ENCODE measurements at places on chromosomes 5 and 9.

- DNase-seq = no peak
Measured at GRCh38 chr9:134489621-134490408, 151.8 kb upstream of the COL5A1 start.

DNA sequence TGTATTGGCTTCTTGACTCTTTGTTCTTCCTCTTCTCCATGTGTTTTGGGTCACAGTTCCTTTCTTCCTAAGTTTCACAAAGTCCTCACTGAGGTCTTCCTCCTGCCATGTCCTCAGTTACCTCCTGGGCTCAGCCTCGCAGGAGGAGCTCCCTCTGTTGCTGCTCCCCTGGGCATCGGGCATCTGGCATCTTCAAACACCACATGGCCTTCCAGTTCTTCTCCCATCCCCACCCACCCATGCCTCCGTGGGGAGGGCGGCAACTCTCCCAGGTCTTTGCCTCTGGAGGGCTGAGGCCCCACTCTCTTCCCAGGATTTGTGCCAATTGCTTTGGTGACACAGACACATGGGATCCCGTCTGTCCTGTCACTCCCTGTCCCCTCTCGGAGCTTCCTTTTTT, 22.8 kb downstream of the MRPL36 start:
- DNase-seq = no peak

GRCh38 chr9:134100040-134100439, 32.2 kb upstream of the BRD3 start:
- no peak for DNase-seq

GRCh38 chr5:147510885-147511284, 1.0 kb upstream of the DPYSL3 start:
- no peak for DNase-seq

GRCh38 chr5:161190778-161191177, 338.8 kb upstream of the ATP10B start:
- DNase-seq = no peak

GRCh38 chr5:173710528-173710927, 94.1 kb upstream of the BOD1 start:
- DNase-seq = no peak

DNA sequence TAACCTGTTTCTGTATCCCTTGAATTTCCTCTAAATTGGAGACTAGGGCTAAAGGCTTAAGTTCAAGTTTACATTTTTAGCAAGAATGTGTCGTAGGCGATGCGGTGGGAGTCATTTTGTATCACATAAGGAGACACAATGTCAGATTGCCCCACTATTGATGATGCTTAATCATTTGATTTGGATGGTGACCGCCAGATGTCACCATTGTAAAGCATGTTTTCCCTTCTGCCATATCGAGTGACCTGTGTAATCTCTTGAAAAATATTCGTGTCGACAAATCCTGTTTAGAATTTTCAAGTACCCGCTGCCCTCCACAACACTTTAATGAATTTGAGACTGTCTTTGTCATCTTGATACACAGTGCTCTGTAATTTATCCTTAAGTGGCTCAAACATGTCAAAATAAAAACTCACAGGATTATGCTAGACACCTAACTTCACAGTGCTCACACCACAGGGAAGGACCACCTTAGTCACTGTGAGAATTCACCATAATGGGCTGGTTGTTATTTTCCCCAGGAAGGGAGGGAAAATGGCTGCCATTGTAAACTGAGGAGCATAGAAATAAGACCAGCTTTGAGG, 34.5 kb upstream of the SLC46A2 start:
- DNase-seq = no peak

- DNase-seq = no peak
Measured at GRCh38 chr5:40221796-40222195, 457.9 kb upstream of the PTGER4 start.

GRCh38 chr9:134494905-134495304, 146.7 kb upstream of the COL5A1 start:
- DNase-seq = no peak

DNA sequence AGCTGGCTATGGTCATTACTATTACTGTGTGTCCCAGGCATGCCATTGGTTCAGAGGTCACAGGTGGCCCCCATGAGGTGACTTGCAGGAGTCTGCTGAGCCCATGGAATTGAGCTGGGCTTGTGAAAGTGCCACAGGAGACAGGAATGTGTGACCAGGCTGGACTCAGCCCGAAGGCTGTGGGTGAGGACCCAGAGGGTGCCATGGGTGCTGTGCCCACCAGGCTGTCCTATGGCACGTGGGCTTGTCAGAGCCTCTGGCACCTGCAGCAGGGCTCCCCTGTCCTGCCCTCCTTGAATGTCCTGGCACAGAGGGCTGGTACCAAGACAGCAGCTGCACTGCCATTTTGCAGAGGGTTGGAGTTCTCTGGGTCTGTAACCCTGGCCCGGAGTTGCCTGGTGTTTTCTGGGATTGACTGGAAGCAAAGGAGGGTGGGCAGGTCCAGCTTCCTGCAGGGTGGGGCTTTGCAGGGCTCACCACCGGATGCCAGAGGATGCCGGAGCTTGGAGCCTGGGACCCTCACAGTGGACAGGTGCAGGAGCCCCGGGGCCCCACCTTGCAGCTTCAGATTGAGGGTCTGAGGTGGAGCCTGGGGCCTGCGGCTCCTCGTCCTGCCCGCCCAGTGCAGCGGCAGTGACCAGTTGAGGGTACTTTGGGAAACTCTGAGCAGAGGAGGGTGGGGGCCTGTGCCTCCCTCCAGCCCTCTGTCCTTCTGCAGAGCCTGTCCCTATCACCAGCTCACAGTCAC, 14.2 kb downstream of the COL5A1 start:
- DNase-seq = no peak

DNA sequence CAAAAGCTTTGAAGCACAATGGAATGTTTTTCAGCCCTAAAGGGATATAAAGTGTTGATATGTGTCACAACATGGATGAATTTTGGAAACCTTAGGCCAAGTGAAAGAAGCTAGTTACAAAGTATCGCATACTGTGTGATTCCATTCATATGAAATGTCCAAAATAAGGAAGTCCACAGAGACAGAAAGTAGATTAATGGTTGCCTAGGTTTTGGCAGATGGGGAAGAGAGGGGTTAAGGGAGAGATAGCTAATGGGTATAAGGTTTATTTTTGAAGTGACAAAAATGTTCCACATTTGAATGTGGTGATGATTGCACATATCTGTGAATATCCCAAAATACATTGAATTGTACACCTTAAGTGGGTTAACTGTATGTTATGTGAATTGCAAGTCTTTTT, 57.5 kb upstream of the MCCC2 start:
- no peak for DNase-seq

GRCh38 chr5:99460701-99461100, 531.9 kb upstream of the CHD1 start:
- DNase-seq = no peak

DNA sequence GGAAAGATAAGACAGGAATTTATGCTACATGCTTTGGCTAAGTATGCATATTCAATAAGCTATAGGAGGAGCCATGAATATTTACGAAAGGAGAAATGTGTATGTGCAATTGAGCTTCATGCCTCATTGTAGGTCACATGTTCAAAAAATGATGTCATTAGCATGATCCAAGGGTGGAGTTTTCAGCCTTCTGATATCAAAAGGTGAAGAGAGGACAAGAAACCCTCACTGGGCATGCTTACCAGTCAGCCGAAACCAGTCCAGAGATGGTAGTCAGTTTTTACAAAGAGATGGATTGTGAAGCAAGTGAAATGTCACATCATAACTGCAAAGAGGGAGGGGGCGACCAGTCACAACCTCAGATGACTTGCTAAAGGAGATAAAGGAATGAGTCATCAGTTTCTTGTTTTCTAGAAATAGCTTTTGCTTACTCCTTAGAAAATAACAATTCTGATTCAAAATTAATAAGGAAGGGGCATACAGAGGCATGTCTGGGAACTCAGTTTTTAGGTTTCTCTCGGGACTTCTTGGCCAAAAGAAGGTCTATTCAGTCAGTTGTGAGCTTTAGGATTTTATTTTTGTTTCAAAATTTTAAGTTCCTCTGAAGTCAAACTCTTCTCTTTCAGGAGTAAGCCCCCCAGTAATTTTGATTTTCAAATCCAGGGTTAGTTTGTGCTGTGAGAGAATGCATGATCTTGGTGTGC, 1067.8 kb upstream of the EDIL3 start:
- no peak for DNase-seq

DNA sequence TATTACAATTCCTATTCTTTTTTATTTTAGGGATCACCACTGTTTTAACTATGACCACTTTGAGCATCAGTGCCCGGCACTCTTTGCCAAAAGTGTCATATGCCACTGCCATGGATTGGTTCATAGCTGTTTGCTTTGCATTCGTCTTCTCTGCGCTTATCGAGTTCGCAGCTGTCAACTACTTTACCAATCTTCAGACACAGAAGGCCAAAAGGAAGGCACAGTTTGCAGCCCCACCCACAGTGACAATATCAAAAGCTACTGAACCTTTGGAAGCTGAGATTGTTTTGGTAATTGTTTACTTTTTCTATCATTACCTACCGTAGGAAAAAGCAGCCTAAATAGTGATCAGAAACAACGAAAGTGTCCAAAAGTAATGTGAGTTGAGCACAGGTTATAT, 6.4 kb downstream of the GABRA6 start:
- no peak for DNase-seq

GRCh38 chr9:22052376-22052945, 43.4 kb upstream of the CDKN2B start:
- DNase-seq = peak; percentile 4

GRCh38 chr9:120001536-120001935, 578.4 kb downstream of the CDK5RAP2 start:
- no peak for DNase-seq

DNA sequence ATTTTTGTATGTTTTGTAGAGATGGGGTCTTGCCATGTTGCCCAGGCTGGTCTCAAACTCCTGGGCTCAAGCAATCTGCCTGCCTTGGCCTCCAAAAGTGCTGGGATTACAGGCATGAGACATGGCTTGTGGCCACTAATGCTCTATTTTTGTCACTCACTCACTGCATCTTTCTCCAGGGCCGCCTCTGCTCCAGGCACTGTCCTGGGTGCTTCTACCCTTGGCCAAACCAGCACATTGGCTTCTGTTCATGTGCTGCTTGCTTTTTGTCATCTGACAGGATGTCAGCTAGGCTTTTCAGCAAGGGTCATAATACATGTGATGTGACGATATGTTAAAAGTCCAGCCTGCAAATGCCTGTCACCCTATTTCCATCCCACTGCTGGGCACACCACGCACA, 3.2 kb downstream of the ODF2 start:
- DNase-seq = no peak

DNA sequence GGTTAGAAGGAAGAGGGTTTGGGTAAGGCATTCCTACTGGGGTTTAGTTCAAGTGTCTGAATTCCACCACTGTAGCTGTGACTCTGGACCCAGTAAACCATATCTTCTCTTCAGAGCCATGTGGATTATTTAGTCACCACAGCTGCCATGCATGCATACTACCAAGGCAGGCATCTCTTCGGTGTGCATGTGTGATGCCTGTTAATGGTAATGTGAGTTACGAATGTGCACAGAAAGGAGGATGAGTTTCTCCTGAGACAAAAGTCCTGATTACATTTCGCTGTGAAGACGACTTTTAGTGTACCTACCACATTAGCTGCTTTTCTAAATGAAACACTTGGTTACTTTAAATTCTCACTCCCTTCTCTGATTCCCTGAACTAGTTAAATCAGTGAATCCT, 9.3 kb downstream of the PBX3 start:
- no peak for DNase-seq

DNA sequence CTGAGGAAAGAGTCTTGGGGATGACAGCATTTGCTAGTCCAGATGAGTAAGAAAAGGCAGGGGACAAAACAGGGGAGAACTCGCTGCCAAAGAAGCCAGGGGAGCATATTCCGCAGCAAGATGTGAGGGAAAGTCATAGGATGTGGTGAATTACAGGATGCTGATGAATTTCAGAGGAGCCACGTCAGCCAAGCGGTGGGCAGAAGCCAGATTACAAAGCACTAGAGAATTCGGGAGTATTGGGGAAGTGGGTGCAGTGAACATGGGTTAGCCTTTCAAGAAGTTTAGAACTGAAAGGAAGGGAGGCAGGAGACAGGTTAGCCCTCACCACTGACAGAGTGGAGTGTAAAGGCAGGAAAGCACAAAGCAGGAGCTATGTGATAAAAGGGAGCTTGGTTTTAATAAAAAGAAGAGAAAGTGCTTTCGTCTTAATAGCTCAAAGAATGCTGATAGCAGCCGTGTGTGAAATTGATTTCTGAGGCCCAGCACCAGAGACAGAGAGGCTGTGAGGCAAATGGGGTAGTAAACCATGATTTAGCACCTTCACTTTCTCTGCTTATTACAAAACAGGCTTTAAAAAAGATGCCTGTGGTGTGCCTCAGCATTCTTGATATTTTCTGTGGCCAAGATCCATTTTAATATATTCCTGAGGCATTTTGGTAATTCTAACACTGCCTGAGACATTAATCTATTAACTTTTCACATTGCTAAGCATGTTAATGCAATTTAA, 16.9 kb downstream of the ADAMTSL1 start:
- DNase-seq = no peak

- no peak for DNase-seq
Measured at GRCh38 chr9:25078202-25078601, 532.5 kb upstream of the IZUMO3 start.

- peak; percentile 50 for DNase-seq
Measured at GRCh38 chr5:149990518-149991376, 9.7 kb downstream of the TIGD6 start.

DNA sequence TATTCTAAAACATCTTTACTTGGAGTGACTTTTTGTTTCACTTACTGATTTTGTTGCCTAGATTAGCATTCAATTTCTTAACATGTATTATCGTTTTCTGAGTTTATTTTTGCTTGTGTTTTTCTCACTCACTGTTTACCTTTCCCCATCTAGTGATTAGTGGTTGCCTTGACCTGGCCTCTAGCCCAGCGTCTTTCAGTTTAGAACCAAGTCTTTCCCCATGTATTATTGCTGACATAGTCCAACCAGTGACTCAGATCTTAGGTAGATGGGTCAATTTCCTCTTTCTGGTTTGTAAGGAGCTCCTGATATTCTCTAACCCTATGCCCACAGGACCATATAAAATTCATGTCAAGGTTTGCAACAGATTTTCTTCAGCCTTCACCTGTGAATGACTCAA, 135.5 kb downstream of the PRR16 start:
- no peak for DNase-seq

DNA sequence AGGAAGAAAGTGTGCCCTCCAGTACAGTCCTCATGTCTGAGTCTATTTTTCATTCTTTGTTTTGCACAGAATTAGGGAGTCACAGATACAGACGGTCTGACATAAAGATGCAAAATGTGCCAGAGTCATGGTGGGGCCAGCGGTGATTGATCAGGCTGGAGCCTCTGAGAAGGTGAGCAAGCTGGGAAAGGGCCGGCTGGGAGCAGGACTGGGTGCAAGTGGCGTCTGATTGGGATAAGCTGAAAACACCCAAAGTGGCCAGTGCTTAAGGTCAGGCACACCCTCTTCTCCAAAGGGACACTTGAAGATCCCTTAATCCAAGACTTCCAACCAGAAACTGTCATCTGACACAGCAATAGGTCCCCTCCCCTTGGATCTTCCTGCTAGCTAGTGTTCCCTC, 32.6 kb downstream of the FSTL4 start:
- no peak for DNase-seq
